Vagina (tissue), 2 donors: ENCODE measurements at places on chromosomes 1 and 21.

- DNase-seq = no peak
Measured at GRCh38 chr1:5501206-5501930, 490.9 kb downstream of the NPHP4 start.

GRCh38 chr21:41634211-41634694 is 126.3 kb upstream of the TMPRSS2 start:
- DNase-seq = no peak

DNA sequence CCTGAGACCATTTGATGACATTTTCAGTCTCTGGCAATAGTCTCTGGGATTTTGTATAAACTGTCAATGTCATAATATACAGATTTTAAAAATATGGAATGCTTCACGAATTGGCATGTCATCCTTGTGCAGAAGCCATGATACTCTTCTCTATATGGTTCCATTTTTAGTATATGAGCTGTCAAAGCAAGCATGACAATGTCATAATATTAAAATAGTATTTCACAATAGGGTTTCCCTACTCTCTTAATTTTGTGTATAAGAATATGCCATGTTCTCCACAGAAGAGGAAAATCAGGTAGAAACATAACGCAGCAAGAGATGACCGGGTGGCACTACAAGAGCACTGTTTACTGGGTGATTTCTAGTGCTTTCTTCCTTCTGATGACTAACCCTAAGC is 8.3 kb upstream of the DIPK1A start:
- no peak for DNase-seq

GRCh38 chr1:19844731-19845495 is 29.8 kb upstream of the RNF186 start:
- no peak for DNase-seq

DNA sequence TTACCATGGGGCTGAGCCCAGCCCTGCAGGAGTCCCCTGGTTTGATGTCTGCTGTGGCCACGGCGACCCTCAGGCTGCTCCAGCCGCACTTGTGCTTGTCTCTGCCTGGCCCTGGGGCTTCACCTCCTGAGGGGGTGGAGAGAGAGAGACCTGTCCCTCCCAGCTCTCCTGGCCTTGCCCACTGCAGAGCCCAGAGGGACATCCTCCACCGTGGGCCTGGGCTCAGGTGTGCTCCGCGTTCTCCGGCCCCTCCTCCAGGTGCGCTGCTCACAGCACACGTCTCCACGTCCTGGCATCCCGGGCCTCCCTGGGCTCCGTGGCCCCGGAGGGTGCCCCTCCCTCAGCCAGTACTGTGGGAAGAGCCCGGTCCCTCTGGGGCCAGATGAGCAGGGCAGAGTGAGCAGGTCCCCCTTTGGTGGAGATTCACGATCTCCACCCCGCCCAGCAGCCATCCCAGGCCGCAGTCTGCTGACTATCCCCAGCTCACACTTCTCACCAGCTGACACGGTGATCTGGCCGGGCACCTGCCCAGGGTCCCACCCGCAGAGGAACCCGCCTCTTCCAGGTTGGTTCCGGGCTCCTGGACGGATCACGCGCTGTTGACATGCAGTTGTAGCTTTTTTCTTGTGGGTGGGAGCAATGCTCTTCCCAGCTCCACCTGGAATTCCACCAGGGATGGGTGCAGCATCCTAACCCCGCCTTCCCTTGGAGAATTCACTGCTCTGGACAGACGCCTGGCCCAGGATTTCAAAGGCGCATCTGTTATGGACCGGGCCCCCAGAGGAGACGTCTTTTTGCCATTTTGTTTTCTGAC is 41.8 kb upstream of the POFUT2 start:
- no peak for DNase-seq

DNA sequence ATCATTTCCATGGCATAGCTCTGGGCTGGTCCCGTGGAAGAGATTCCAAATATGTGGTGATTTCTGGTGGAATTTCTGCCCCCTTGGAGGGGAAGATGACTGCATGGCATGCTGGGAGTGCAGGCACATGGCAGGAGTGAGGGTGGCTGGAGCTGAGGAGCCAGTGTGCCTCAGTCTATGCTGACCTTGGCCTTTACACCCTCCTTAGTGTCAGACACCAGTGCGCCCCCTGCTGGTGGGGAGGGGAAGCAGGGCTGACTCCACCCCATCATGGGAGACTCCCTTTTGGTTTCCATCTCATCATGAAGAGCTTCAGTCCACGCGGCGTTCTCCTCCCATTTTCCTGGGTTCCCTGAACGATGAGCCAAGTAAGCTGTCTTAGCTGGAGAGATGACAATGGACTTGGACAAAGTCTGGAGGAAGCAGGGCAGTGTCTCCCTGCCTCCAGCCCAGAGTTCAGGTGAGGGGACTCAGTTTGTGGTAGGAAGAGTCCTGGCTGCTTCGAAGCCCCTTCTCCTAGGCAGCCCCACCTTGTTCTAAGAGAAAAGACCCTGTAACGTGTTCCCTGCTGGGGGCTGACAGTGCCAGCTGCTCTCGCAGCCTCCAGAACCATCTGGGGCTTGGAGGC is 10.3 kb downstream of the ALX3 start:
- no peak for DNase-seq

GRCh38 chr1:192905049-192905448 is 96.2 kb downstream of the RGS2 start:
- no peak for DNase-seq

DNA sequence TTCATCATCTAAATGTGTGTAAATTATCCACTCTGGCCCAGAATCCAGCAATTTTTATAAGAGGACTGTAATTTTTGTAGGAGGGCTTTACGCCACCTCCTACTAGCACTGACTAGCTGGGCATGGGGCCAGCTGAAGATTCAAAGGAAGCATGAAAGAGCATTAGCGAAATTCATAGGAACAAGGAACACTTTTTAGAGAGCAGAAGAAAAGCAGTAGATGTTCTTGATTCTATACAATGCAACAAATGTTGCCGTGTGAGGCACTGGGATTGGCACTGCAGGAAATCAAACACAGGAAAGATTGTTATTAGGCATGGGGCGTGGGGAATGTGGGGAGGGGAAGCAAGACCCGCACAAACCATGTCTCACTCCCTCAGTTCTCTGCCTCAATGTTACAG is 58.4 kb upstream of the PARP1 start:
- no peak for DNase-seq

DNA sequence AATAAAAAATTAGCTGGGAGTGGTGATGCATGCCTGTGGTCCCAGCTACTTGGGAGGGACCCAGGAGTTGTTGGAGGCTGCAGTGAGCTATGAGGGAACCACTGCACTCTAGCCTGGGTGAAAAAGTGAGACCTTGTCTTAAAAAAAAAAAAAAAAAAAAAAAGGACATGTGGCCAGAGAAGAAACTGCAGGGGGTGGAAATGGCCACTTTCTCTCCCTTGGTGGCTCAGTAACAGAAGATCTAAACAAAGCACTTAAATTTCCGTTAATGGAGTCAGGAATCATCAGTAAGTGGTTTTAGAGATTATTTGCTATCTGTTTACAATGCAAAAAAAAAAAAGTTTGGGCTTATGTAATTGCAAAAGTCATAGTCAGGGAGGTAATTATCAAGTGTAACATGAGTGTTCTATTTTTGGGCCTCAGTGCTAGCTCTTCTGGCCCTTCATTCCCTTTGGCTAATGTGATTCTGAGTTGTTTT is 19.3 kb upstream of the OPRD1 start:
- DNase-seq = no peak

DNA sequence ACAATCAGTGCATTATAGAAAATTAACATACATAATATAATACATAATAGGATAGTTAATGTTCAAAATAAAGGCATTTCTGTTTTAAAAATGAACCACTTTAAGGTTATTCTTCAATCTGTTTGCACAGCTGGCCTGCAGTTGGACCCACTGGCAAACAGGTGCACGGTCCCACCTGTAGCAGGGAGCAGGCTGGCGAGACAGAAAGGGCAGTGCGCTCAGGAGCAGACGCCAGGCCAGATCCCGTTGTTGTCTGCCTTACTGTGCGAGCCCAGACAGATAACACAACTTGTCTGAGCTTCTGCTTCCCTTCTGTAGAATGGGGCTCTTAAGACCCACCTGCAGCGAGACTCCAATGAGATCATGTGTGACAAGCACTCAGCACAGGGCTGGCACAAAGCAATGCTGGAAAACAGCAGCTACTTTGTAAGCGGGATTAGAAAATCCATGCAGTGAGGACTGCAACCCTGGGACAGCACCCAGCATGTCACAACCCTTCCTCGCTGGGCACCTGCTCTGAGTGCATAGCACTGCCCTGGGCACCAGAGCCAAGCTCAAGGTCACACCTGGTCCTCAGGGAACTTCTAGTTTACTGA is 33.5 kb downstream of the VPS26C start:
- DNase-seq = no peak

GRCh38 chr21:44454747-44455523 is at the start of gene LRRC3:
Gene LRRC3 (plus strand): TSS chr21:44455510. CDS start chr21:44456645, 1,135 bp downstream.
- DNase-seq = no peak
